ENCODE measurements at places on chromosomes 6 and 20. TPM values are rescaled to one million over a fixed set of nuclear protein-coding genes. Genes with fewer than 3 reads are reported as not detected.

Gene DACT2
- polyA plus RNA-seq, result 1.5 TPM

Gene TMEM151B
- 1.5 TPM for polyA plus RNA-seq

DNA sequence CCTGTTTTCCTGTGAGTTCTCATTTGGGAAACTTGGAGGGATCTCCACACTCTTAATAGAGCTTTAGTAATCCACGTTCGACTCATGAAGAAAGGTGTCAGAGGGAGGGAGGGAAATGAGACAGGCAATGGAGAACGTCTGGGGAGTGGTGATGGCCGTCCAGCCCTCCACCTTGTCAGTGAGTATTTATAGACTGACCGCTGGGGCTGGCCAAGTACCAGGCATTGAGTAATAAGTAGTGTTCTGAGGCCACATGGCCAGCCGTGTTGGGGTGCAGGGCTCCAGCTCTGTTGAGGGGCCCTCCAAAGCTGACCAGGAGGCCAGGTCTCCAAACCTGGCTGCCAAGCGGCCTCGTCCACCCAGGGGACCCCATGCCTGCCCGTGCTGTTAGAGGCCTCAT lies 11.3 kb upstream of the DSN1 start:
- no peak for DNase-seq

DNA sequence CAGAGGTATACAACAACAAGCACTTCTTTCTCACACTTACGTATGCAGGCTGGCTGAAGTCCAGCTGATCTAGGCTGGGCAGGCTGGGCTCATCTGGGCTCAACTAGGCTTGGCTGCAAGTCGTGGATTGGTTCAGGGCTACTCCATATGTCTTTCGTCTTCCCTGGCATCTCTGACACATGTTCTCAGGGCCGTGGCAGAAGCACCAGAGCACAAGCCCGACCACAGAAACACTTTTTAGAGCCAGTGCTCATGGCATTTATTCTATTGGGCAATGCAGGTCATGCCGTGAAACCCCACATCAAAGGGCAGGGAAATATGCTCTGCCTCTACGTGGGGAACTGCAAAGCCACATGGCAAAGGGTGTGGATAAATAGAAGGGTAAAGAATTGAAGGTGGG lies 93.8 kb downstream of the RIN2 start:
- DNase-seq, result no peak

- DNase-seq, result no peak
These were observed 8.1 kb downstream of the TMEM151B start for GRCh38 chr6:44278315-44278714.
